SW480 (cell line): ENCODE measurements at places on chromosomes 6 and 20.

- no peak for DNase-seq
Observed at GRCh38 chr6:169861431-169862042, 110.1 kb downstream of the ERMARD start.

DNA sequence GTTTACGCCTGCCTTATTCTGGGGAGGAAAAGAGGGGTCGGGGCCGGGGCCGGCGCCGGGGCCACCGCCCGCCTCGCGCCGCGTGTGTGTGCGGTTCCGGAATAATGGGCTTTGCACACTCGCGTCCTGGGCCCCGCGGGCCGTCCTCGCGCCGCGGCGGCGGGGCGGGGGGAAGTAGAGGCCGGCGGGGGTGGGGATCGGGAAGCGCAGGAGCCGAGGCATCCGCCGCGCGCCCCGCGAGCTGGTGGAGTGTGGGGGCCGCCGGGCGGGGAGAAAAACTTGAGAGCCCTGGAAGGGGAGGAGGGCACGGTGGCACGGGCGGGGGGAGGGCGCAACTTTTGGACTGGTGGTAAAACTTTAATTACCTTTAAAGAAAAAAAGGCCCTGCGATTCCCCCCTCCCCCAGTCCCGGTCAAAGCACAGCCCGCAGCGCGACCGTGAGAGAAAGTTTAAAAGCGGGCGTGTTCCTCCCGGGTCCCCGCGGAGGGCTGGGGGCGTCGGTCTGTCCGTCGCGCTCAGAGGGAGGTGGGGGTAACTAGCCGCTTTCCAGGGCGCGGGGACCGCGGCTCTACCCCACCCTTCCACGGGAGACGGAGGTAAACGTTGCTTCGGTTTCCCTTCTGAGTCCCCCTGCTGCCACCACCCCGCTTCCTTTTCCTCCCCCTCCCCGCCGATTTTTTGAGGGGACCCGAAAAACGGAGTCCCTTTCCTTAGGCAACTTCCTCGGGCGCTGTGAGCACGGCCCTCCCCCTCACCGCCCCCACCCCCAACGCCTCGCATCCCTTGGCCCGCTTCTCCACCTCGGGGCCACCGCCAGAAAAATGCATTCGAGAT is 1.9 kb downstream of the L3MBTL3 start:
- no peak for DNase-seq

DNA sequence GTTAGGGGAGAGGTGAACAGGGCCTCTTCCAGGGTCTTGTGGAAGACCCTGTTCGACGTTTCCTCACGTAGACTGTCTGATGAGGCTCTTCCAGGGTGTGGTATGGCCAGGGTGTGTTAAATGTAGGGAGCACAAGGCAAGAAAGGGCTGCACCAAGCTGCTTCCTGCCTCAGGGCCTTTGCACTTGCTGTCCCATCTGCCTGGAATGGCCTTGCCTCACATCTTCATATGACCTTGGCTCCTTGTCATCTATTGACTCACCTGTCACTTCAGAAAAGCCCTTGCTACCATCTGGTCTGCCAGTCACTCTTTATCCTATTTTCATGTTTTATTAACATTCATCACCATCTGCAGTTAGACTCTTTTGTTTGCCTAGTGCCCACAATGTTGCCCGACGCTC is 31.0 kb downstream of the E2F3 start:
- DNase-seq, result no peak

DNA sequence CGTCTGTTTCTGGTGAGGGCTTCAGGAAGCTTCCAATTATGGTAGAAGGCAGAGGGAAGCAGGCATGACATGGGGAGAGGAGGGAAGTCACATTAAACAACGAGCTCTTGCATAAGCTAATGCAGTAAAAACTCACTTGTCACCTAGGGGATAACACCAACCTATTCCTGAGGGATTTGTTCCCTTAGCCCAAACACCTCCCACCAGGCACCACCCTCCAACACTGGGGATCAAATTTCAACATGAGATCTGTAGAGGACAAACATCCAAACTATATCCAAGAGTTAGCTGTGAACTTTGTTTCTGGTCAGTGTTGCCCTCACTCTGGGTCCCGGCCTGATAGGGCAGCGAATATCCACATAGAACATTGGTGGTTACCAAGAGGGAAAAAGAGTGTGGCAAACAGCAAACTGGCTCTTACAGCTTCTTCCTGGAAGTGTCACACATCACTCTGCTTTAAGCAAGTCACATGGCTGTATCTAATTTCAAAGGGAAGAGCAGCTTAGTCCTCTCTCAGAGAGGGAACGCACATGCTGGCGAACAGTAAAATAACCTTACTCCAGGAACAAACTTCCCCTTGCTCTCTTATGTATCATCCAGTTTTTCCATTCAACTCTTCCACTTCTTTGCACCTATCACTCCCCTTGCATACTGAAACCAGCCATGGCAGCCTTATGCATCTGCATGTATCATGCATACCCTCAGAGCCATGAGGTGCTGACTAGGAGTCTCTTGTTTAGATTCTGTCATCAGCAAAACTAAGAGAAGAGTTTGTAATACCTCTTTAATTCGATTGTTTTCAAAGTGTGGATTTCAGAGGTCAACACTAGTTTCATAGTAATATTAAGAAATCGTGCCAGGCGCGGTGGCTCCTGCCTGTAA is 4.8 kb upstream of the MOCS1 start:
- peak; percentile 22 for DNase-seq

DNA sequence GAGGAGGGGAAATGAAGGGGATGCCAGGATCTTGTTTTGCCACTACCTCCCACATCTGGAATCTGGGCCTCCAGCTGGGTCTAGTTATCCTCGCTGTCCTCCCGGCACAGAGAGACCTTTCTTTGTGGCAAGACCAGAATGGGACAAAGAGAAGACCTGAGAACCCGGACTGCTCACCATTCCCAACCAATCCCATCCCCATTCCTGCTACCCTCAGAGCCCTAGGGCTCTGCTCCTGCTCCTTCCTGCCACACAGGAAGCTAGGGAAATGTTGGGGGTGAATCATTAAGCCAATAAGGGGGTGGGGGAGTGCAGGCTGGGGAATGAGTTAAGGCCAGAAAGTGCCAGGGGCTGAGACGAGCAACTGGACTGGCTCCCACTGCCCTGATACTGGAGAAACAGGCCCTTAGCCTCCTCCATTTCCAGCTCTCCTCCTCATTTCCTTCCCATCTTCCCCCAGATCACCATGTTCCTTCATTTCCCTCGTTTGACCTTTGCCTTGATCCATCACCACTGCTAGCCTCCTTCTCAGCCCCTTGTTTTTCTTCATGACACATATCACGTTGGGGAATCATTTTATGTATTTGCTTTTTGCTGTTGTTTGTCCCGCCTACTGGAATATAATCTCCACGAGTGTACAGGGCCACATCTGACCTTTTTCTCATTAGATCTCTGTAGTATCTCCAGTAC is 4.6 kb upstream of the IER3 start:
- peak; percentile 92 for DNase-seq

DNA sequence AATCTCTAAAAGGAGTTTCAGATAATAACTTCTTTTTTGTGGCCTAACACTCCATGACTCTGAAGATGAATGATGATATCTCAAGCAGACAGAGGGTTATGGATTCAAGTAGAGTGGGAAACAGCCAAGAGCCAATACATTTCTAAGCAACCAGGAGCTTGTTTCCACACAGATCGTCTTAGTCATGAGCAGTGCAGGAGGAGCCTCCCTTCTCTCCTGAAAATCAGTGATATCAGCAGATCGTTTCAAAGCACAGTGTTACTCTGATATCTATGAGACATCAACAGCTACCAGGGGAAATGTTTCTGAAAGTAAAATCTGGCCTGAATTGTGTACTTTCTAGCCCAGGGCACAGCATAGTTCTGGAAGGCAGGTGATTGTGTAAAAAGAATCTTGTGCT is 11.5 kb downstream of the ADGRG6 start:
- no peak for DNase-seq

DNA sequence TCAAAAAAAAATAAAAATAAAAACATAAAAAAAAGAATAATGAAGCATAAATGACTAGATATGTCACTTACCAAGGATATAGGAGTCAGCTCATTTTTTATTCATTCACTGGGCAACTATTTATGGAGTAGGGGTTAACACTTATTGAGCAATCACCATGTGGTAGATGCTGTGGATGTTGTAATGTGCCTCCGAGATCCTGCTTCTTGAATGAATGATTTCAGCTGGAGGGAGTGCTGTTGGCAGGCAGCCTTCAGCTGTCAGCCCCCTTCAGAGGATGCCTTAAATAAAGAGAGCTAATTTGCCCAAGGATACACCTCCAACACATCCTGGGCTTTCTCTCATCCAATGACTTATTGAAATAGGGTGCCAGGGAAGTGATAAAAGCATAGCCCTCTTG is 229.5 kb upstream of the DTNBP1 start:
- DNase-seq, result no peak

- no peak for DNase-seq
Observed at GRCh38 chr20:10470276-10470675, 35.2 kb downstream of the SLX4IP start.

DNA sequence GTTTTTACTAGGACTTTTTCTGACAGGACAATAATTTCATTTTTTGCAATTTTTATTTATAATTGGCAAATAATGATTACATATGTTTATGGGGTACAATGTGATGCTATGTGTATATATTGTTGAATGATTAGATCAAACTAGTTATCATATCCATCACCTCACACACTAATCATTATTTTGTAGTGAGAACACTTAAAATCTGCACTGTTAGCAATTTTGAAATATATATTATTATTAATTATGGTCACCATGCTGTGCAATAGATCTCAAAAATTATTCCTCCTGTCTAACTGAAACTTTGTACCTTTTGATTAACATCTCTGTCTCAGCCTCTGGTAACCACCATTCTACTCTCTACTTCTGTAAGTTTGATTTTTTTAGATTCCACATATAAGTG is 378.7 kb downstream of the PLCB1 start:
- no peak for DNase-seq

DNA sequence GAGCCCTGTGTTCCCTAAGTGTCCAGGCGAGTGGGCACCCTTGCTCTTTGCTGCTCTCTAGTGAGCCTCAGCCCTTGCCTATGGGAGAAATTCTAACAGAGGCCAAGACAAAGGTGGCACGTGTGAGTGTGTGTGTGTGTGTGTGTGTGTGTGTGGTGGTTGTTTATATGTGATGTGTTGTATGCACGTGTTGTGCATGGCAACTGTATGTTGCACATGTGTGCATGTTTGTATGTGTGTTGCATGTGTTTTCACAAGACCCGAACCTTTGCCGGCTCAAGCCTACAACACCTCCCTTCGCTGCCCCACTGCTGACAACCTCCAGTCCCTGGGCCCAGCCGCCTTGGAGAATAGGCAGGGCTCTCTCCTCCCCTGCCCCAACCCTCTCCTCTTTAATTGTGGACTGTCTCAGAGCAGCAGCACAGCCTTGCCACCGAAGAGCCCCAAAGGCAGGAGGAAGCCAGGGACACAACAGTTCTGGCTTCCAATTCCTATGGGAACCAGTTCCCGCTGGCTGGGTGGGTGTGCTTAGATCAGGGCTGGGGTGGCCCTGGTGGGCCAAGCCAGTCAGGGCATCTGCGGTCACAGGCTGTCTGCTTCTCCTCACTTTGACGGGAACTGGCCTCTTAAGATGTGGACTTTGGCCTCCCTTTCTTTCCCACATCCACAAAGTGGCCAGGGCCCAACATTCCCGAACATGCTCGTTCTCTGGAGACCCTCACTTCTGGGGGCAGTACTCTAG is 2.7 kb downstream of the KCNK16 start:
- no peak for DNase-seq

GRCh38 chr20:51050531-51051075 is 27.7 kb upstream of the KCNG1 start:
- DNase-seq, result no peak

DNA sequence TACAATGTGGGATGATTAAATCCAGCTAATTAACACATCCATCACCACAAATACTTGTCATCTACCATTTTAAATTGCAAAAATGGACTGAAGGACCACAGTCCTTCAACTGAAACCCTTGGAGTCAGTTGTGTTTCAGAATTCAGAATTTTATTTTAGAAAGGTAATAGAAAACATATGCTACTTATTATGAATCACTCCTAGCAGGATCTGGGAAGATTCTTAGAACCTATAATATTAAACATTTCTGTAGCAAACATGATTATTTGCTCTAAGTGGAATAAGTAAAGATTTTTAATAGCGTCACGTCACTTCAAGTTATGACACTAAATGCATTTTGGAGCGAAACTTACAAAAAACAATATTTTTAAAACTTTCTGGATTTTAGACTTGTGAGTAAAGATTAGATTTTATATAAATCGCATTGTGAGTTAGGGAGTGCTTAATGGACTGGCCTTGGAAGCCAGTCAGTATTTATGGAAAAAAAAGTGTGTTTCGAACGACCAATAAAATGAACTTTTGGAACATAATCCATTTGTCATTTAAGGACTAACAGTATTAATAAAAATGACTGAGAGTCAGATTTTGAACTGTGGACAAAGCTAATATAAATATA is 71.8 kb upstream of the PHACTR2 start:
- DNase-seq, result no peak

GRCh38 chr20:17843246-17844132 is 125.1 kb downstream of the SNX5 start:
- peak; percentile 90 for DNase-seq

DNA sequence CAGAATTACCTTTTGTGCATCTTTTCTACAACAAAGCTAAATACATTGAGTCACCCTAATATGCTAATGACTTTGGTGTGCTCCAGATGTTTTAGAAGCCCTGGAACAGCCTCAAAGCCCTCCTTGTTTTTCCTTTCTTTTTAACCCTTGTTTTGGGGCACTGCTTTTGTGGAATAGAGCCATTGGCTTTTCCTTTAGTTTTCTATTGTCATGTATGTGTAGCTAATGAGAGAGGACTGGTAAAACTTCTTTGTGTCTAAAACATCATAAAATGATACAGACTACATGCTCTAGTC is 158.8 kb downstream of the JARID2 start:
- no peak for DNase-seq

DNA sequence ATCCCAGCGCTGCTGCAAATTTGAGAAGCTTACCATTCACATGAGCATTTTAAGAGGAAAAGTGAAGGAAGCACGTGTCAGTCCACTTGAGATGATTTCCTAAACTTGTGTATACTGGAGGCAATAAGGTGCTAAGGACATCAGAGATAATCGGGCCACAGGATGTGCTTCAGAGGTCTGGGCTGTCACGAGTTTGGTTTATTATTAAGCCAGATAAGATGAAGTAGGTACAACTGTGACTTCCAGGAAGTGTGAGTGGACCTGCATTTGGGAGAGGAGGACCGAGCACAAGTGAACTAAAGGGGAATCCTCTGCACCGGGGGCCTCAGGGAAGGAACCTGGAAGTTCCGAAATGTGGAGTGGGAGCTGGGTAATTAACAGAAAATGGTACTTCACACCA is 1.4 kb downstream of the SAMD5 start:
- DNase-seq, result no peak

DNA sequence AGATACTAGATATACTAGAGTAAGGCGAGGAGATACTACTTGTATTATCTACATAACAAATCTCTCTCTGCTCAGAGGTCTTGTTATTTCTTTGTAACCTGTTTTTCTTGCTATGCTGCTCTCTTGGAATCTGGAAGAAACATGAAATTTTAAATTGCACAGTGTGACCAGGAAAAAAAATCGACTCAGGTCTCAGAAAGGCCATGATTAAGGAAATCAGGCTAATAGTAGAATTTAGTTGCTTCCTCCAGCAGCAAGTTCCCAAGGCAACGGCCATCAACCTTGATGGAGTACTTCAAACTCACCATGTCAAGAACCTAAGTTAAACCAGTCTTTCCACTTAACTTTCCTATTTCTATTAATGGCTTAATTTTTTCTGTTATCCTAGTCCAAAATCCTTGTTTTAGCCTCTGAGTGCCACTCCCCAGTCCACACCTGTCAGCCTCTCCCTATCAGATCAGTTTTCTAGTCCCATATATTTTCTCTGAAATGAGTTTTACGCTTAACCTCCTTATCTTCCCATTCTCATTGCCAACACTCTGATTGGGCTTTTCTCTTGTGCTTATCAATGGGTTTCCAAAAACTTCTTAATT is 87.7 kb upstream of the BEND3 start:
- no peak for DNase-seq
